IPS-NIHi11 (cell line): ENCODE measurements at places on chromosomes 3 and 15.

- DNase-seq: no peak
These were observed 30.4 kb downstream of the TFDP2 start for GRCh38 chr3:142118911-142119310.

- peak; percentile 40 for DNase-seq
These were observed 47.6 kb upstream of the ATP1B3 start for GRCh38 chr3:141828890-141829289.

DNA sequence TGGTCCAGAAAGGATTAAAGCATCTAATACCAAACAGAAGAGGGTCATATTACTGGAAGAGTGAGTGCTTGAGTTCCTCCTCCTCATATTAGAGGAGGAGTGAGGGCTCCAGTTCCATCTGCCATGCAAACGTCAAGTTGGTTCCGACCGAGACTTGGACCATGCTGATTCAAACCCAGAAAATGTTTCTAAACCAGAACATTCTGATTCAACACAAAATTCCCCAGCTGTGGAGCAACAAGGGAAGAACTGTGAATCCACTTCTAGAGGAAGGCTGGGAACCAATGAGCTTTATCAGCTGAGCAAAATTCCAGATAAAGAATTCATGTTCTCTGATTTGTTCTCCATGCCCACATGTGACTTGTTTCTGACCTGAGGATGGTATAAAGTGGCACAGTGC, 135.6 kb upstream of the WNT5A start:
- DNase-seq: no peak

DNA sequence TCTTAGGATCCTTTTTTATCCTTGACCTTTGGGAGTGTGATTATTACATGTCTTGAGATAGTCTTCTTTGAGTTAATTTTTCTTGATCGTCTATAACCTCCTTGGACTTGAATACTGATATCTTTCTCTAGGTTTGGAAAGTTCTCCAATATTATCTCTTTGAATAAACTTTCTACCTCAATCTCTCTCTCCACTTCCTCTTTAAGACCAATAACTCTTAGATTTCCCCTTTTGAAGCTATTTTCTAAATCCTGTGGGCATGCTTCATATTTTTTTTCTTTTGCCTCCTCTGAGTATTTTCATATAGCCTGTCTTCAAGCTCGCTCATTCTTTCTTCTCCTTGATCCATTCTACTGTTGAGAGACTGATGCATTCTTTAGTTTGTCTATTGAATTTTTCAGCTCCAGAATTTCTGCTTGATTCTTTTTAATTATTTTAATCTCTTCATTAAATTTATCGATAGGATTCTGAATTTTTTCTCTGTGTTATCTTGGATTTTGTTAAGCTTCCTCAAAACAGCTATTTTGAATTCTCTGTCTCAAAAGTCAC, 12.1 kb downstream of the USF3 start:
- no peak for DNase-seq

DNA sequence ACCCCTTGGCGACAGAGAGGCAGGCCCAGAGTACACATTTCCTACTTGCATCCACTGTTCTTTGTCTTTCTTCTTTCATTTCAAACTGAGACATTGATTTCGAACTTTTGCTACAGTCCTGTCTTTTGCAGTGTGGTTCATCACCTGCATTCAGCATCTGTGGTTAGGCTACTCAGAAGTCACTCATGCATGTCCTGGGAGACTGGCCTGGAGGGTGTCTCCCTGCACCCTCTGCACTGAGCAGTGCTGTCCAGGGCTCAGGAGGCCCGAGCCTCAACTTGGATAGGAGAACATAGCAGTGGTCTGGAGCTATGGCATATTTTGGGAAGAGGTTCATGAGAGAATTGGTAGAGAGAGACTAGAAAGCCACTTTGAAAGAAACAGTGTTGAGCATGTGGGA, 240.2 kb upstream of the TPRG1 start:
- no peak for DNase-seq
